CD4-positive, CD25-positive, alpha-beta regulatory T cell (primary cell): ENCODE measurements at places on chromosomes 7 and 10.

GRCh38 chr10:20059084-20059835, 243.0 kb downstream of the PLXDC2 start:
- DNase-seq: no peak

- no peak for DNase-seq
These were observed 5.8 kb downstream of the CALHM3 start for GRCh38 chr10:103473261-103473671.

- DNase-seq: no peak
These were observed 1381.1 kb upstream of the LRRTM3 start for GRCh38 chr10:65544756-65545155.

DNA sequence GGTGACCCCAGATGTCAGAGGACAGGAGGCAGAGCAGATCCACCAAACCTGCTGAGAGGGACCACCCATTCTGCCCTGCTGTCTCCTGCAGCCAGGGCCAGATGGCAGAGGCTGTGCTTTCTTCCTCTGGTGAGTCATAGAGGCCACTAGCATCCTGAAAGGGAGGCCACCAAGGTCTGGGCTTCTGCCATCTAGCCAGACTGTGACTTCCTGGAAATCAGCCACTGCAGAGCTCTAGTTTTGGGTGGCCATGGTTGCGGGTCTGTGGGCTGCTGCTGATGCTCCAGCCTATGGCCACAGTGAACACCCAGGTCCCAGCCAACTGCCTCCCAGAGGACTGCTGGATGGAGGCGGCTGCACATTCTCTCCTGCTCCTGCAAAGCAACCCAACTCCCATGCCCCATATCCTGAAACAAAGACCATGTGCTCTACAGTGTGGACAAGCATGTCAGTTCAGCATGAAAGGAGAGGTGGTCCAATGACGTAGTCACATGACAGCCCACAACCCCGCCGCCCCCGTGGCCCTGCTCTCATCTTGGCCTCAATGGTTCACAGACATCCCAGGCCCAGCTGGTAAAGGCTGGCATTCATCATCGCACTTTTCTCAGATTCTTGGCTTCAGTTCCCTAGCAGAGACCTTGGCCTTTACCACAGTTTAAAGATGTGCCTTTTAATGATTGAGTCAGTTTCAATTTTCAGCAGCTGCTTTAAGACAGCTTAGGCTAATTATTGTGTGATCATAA, 73.9 kb upstream of the CXCL12 start:
- no peak for DNase-seq

- DNase-seq: no peak
These were observed 601.8 kb downstream of the PARD3 start for GRCh38 chr10:34213193-34213804.

- DNase-seq: no peak
These were observed 53.0 kb downstream of the PHF14 start for GRCh38 chr7:11026452-11027359.

DNA sequence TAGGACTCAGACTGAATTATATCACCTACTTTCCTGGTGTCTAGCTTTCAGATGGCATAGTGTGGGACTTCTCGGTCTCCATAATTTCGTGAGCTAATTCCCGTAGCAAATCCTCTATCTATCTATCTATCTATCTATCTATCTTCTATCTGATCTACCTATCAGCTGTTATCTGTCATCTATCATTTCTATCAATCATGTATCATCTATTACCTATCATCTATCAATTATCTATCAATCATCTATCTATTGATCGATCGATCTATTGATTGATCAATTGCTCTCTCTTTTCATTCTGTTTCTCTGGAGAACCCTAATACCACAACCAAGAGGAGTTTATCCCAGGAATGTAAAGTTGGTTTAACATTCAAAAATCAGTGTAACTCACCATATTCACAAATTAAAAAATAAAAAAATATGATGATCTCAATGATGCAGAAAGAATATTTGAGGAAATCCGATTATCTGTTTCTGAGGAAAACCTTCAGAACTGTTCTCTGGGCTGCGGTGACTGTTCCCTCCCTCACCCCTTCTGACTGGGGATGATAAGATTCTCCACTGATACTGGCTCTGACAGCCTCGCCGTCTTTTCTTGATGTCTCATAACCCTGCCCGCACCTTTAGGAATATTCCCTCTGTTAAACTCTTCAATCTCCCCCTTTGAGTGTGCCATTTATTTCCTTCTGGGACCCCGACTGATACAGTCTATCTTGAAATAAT, 147.7 kb downstream of the ACTR3B start:
- no peak for DNase-seq

DNA sequence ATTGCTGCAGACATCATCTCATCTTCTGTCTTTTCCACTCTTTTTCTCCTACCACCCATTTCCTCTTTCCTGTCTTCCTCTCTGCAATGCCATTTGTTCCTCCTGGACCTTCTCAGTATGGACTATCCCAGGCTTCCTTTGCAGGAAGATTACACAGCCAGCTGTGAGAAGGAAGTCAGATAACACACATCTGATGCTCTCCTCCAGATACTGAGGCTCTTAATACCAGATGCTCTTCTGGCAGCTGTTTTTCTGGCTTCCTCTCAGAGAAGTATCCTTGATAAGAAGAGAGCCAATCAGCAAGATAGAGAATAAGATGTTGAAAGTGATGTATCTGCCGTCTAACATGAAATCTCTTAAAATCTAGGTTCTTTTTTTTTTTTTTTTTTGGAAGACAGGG, 14.4 kb downstream of the KIAA1217 start:
- no peak for DNase-seq
